AG20443 (cell line): ENCODE measurements at places on chromosomes 5 and 9.

GRCh38 chr9:34507966-34508365, 14.8 kb downstream of the ENHO start:
- DNase-seq, result no peak

- DNase-seq, result peak; percentile 22
Measured at GRCh38 chr5:32687499-32687831, 23.7 kb upstream of the NPR3 start.

DNA sequence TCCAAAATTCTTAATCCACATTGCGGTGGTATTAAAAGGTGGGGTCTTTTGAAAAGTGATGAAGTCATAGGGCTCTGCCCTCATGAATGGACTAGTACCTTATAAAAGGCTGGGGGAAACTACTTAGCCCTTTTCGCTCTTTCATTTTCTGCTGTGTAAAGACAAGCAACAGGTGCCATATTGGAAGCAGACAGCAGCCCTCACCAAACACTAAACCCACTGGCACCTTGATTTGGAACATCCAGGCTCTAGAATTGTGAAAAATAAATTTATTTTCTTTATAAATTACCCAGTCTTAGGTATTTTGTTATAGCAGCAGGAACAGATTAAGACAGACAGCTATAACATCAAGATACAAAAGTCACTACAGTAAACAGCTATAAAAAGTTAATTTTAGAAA, 12.8 kb downstream of the PJA2 start:
- DNase-seq, result no peak

- DNase-seq, result no peak
Measured at GRCh38 chr9:127640908-127641545, 28.9 kb downstream of the STXBP1 start.

DNA sequence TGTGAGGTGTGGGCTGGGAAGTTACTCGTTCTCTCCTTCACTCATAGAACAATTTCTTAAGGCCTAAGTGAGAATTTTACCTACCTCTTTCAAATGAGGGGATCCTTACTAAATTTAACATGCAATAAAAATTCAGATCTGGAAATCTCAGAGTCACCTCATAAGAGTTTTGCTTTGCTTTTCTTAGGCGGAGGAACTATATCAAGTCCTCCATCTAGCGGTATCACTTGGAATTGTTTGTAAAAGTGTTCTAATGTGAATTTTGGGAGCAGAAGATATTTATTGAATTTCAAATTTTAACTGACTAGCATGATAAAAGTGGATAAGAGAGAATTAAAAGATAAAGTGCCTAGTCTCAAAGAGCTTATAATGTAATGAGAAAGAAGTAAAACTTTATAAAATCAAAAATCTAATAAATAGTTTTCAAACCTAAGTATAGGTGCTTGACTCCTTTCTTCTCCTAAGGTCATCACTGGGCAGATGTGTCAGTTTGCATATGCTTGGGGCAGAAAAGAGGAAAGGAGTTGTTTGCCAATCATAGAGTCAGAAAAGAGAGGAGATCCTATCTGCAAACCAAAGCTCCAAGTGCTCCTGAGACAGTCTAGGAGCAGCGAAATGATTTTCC, 145.7 kb upstream of the DAB2 start:
- peak; percentile 42 for DNase-seq

DNA sequence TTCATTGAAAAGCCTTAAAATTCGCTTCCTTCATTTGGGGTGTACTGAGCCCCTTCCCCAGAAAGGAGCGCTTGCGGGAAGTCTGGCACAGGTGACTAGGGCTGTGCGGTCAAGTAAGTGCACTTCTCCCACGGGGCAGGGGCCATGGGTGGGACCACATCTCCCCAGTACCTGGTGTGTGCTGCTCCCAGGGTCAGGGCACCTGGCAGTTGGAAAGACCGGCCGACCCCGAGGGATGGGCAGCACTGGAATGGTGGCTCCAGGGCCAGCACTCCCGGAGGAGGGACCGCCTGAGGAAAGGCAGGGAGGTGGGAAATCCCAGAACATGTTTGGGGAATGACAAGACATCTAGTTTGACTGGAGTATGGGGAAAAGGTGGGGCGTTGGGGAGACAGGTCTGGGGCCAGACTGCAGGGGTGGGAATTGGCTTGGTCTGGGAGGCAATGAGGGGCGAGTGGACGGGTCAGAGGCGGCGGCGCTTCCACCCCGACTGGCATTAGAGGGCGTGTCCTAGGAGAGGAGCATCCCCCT, 727 bp upstream of the GLIPR2 start:
- DNase-seq, result no peak

GRCh38 chr5:150674341-150674821, 13.3 kb downstream of the MYOZ3 start:
- DNase-seq, result no peak
